Brain (organoid and tissue), 16 donors: ENCODE measurements at places on chromosomes 12 and 14. TPM values are rescaled to one million over a fixed set of nuclear protein-coding genes. Genes with fewer than 3 reads are reported as not detected.

KCNA5 gene
- 1.4 TPM for polyA plus RNA-seq

KLRF1 gene
- polyA plus RNA-seq, result not detected

LMNTD1 gene
- polyA plus RNA-seq, result not detected

AMN gene
- 0.41 TPM for polyA plus RNA-seq

OR4E2 gene
- not detected for polyA plus RNA-seq

GDF3 gene
- polyA plus RNA-seq, result not detected

FAM161B gene
- 9.7 TPM for polyA plus RNA-seq

CPM gene
- 8.4 TPM for polyA plus RNA-seq

GRIP1 gene
- polyA plus RNA-seq, result 18.3 TPM

RCOR1 gene
- polyA plus RNA-seq, result 13.1 TPM

VRTN gene
- not detected for polyA plus RNA-seq

PPP1R13B gene
- polyA plus RNA-seq, result 22.2 TPM

DBX2 gene
- 0.61 TPM for polyA plus RNA-seq

FSCB gene
- polyA plus RNA-seq, result not detected

CCDC197 gene
- polyA plus RNA-seq, result not detected

DNA sequence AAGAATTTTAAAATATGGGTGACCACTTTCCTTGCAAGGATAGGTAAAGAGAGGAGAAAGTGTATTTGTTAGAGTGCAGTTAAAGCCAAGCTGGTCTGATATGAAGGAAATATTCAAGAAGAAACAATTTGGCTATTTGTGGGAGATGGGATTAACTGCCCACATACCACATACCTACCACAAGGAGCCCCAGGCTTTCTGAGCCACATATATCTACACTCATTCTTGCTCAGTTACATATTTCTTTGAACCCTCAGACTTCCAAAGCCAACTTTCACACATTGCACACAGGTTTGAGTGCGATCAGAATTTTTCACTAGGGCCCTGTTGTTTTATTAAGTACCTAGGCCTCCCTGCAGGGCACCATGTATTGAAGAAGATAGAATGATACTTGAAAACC is 330.2 kb downstream of the ZFP36L1 start:
- DNase-seq, result no peak

DNA sequence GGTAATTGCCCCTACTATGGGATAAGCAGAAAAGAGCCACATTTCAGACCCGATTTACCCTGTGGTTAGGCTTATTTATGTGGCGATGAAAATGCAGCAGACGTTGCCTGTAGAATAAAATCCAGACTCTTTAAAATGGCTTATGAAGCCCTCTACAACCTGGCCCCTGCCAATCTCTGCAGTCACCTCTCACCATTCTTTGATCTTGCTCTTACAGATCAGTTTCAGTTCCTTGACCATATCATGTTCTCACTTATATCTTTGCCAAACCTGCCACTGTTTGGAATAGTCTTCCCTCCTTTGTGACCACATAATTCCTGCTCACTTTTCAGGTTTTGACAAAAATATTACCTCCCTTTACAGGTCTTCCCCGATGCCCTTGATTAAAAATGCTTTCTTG is 264.3 kb upstream of the GARIN6 start:
- DNase-seq, result no peak

GRCh38 chr14:98198385-98198784 is 1073.6 kb downstream of the BCL11B start:
- no peak for DNase-seq

GRCh38 chr14:101112351-101113107 is 209.0 kb upstream of the RTL1 start:
- no peak for DNase-seq

DNA sequence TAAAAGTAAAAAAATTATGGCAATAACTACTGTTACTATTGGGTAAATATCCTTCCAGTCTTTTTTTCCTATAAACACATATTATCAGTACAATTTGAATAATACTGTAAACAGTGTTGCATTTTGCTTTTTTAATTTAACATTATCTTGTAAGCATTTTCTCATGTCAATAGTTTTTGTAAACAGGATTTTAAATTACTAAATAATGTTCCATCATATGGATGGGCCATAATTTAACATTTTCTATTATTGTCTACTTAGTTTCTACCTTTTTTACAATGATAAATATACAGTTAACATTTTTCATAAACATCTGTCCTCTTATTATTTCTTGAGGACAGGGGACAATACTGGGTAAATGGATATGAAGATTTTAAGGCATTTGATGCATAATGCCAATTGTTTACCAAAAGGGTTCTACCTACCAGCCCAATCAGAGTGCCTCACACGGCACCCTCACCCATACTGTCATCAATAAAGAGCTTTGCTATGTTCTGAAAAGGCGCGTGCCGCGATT is 759 bp upstream of the ACVR1B start:
- no peak for DNase-seq

DNA sequence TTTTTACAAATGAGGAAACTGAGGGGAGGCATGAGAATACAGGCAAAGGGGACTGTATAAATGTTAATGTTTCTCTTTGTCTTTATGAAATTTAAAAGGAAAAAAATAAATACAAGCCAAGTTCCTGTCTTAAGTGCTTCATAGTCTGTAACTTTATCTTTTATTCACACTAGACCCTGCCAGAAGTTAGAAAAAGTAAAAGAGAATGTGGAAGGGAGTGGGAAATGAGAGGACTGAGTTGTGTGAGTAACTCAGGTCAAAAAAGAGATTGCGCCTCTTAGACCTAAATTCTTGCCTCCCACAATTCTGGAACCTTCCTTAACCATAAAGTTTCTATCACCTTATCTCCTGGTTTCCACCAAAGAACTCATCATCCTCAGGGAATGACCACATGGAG is 141.1 kb downstream of the KICS2 start:
- DNase-seq, result no peak

GRCh38 chr14:99732436-99733210 is 48.5 kb downstream of the CYP46A1 start:
- DNase-seq, result no peak

DNA sequence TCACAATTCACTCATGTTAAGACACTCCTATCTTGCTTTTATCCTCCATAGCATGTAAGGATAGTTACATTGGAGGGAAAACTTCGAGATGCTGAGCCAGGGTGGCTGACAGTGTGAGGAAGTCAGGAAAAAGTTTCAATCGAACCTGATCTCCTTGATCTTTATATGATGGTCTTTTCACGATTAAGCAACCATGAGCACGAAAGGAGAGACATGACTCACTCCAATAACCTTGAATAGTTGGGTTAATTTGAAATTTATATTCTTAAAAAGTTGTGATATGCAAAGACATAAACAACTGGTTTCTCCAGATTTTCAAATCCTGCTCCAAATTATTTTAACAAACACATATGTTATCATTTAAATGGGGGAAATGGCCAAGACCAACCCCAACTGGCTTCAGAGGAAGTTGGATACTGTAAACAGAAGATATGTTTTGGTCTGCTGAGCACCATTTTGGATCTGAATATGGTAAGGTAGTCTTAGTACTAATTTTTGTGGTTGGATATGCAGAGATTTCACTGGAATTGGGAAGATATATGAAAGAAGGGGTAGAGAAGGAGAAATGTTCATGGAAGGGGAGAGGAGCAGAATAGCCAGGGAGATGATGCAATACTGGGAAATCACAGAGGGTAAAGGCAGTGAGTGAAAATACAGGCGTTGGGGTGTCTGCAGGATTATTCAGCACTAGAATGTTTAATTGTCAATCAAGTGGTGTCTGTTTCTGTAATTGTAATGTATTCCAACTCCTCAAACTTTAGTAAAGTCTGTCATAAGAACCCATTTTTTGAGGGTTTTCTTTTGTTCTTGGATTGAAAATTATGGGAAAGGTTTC is 185.2 kb upstream of the SLC38A2 start:
- no peak for DNase-seq

- peak; percentile 49 for DNase-seq
Observed at GRCh38 chr12:95088379-95088778, 15.0 kb upstream of the NR2C1 start.

GRCh38 chr12:108689314-108690190 is 41.8 kb downstream of the CORO1C start:
- peak; percentile 62 for DNase-seq

- DNase-seq, result no peak
Observed at GRCh38 chr14:75222208-75222701, 45.8 kb upstream of the TMED10 start.

- no peak for DNase-seq
Observed at GRCh38 chr12:1132311-1132710, 141.3 kb downstream of the ERC1 start.

- no peak for DNase-seq
Observed at GRCh38 chr12:106341086-106341877, 16.3 kb upstream of the POLR3B start.

GRCh38 chr14:74459289-74459946 is 33.4 kb upstream of the SYNDIG1L start:
- DNase-seq, result no peak

GRCh38 chr12:49750027-49750995 is 9.0 kb downstream of the TMBIM6 start:
- DNase-seq, result no peak

- DNase-seq, result no peak
Observed at GRCh38 chr12:129127771-129128170, 274.5 kb downstream of the GLT1D1 start.

- no peak for DNase-seq
Observed at GRCh38 chr12:65156366-65156841, 13.0 kb upstream of the LEMD3 start.

DNA sequence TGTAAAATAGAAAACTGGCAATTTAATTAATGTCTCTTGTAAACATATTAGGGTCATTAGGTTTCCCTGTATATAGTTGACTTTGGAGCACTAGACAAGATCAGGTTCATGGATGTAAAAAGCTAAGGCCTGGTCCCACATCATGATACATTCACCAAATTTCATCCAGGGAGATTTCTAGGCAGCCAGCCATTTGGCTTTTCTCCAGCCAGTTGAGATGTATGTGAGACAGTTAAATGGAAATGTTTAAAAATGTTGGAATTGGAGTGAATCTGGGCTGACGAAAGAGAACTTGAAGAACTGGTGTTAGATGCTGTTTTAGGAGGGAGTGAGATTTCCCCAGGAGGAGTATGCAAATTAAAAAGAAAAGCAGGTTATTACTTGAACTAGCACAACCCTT is 41.8 kb upstream of the CLEC14A start:
- peak; percentile 52 for DNase-seq

DNA sequence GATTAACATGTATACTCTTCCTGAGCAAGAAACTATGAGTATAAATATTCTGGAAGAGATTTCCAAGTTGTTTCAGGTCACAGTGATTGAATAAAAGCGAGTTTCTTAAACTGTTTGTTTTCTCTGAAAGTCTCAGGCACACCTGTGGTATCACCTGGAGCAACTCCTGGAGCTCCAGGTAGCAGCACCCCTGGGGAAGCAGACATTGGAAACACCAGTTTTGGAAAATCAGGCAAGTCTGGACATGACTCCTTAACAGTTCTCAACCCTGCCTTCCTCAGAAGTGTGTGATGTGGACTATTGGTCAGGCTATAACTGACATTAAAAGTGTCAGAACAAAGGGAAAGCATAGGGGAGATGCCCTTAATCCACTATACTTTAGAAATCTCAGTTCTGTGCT is 217.6 kb upstream of the CNTN1 start:
- no peak for DNase-seq

DNA sequence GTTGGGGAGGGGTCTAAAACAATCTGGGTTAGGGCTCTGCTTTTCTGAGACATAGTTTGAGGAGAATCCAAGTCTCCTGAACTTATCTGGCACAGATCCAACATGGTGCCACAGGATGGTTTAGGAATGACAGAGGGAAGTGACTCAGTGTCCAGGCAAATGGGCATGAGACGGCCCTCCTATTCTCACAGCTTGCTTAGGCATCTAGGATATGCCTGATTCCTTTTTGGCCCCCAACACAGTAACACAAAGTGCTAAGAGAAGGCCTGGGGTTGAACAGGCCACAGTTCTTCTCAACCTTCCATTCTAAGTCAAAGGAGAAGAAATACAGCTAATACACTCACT is 117.7 kb downstream of the ZFP36L1 start:
- no peak for DNase-seq

DNA sequence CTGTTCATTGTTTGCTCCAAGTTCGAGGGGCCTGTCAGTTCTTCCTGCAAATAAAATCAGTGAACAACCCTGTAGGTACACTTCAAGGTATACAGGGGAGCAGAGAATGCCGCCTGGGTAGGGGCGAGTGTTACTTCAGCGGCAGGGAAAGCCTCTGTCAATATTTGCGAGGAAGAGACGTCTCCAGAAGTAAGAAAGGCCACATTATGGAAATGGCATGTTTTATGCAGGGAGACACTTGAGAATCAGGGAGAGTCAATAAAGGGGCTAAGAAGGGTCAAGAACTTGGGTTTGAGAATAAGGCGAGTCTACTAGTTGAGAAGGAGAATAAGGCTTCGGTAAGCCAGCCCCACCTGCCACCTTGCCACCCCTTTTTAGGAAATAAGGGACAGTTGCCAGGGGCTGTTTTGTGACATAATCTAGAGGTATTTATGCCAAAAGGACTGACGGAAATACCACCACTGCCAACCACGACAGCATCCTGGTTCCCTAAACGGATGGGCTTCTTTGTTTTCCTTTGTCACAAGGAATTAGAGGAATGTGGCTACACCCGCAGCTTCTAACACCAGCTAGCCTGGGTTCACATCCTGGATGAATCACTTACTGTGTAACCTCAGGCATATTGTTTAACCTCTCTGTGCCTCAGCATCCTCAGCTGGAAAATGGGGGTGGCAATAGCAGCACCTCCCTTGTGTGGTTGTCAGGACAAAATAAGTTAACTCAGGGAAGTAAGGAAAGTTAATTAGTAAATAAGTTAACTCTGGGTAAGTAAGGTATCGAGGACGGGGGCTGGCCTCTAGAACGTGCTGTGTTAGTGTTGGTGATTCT is 67.7 kb downstream of the EID3 start:
- no peak for DNase-seq

- DNase-seq, result no peak
Observed at GRCh38 chr14:50714450-50715073, 46.5 kb upstream of the SAV1 start.

GRCh38 chr12:3303410-3304136 is 187.4 kb upstream of the PRMT8 start:
- peak; percentile 82 for DNase-seq

DNA sequence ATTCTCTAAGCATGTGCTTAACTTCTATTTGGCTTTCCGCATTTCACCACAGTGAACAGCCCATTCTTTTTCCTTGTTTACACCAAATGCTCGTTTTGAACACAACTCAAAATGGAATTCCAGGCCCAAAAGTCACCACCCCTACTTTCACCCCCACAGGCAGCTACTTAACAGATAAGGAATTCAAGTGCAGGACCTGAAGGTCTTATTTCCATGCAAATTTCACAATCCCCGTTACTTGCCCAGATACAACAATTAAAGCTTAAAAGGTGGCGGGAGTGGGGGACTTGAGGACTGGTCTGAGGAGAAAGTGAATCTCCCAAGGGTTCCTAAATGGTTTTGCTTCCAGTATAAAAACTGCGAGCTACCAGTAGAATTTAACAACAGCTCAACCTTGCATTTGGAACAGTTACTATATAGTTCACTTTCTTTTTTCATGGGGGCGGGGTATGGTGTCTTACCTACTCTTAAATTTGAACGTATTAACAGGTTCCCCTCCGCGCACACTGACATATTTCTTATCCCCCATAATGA is 3.7 kb downstream of the USP44 start:
- DNase-seq, result no peak
